ENCODE measurements at places on chromosomes 16 and 17.

DNA sequence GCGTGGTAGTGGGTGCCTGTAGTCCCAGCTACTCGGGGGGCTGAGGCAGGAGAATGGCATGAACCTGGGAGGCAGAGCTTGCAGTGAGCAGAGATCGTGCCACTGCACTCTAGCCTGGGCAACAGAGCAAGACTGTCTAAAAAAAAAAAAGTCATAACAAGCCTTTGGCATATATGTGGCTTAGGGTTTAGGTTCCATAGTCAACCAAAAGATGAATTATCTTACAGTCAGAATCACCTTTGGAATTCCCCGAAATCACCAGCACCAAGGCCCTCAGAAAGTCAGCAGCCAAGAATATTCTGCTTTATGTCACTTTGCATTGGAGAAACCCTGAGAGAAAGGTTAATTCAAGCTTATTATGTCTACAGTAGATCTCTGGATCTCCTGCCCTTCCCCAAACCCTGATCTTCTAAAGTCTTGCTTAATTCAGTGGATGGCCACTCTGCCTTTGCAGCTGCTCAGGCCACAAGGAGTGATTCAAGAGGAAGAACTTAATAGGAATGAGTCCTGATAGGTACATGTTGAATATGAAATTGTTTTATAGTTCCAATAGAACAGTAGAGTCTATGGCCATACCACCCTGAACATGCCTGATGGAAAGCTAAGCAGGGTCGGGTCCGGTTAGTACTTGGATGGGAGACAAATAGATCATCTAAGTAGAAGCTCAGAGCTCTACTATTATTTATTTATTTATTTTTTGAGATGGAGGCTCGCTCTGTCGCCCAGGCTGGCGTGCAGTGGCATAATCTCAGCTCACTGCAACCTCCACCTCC, 196.0 kb upstream of the CACNG5 start:
- no peak for DNase-seq

DNA sequence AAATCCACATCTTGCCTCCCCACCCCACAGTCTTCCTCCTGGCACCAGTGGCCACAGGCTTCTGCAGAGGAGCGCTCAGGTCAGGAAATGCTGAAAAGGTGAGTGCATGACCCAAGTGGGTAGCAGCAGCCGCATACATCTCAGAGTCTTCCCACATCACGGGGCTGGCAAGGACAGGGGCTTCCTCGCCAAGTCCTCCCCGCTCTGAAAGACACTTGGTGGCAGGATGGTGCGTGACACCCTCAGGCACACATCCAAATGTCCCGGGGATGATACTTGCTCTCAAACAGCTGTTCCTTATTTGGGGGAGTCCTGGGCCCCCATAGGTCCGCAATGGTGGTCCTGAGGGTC, 8.8 kb upstream of the SLC16A5 start:
- DNase-seq: no peak

DNA sequence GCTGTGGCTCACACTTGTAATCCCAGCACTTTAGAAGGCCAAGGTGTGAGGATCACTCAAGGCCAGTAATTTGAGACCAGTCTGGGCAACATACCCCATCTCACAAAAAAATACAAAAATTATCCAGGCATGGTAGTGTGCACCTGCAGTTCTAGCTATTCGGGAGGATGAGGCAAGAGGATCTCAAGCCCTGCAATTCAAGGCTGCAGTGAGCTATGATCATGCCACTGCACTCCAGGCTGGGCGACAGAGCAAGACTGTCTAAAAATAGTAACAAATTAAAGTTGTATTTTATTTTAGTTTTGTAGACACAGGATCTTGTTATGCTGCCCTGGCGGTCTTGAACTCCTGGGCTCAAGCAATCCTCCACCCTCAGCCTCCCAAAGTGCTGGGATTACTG, 18.2 kb downstream of the USP31 start:
- no peak for DNase-seq

- no peak for DNase-seq
Observed at GRCh38 chr17:36661688-36662087, 60.3 kb downstream of the MRM1 start.

DNA sequence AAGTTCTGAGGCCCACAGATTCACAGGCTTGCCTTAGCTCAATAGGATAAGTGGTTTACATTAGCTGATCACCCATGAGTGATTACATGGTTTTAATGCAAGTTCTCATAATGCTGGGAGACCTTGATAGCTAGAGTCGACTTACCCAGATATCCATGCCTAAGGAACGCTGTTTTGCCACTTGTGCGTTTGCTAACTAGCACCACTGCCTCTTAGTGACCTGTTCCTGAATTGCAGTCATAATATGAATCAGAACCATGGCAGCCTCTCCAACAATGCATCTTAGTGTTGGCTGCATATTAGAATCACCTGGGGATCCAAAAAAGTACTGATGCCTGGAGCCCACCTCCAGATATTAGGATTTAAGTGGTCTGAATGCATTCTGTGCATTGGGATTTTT, 251.1 kb upstream of the CDH5 start:
- DNase-seq: no peak

- DNase-seq: no peak
Observed at GRCh38 chr17:65446838-65447526, 114.5 kb downstream of the AXIN2 start.

- DNase-seq: peak; percentile 77
Observed at GRCh38 chr17:81487487-81488275, 24.9 kb downstream of the ACTG1 start.

DNA sequence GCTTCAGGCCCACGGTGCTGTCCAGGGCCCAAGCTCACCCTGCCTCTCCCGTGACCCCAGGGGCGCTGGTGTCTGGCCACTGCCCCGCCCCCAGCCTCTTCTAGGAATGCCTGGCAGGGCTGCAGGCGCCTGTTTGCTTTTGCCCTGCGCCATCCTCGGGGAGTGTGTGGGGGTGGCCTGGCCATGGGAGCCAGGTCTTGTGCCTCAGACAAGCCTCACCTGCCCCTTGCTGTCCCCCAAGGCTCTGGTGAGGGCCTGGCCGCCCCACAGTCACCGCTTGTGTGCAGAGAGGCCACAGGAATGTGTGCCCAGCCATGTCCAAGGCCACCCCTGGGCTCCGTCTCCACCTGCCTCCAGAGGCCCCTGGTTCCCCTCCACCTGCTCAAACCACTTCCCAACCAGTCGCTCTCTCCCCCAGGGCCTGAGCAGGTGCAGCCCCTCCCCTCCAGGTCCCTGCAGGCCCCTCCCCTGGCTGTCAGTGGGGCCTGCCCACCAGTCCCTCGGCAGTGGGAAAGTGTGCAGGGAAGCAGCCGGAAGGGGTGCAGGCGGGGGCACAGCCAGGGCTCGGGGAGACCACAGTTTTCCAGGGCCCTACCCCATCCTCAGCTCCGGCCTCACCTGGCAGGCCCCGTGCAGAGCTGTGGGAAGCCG, 841 bp upstream of the IGFALS start:
- no peak for DNase-seq

DNA sequence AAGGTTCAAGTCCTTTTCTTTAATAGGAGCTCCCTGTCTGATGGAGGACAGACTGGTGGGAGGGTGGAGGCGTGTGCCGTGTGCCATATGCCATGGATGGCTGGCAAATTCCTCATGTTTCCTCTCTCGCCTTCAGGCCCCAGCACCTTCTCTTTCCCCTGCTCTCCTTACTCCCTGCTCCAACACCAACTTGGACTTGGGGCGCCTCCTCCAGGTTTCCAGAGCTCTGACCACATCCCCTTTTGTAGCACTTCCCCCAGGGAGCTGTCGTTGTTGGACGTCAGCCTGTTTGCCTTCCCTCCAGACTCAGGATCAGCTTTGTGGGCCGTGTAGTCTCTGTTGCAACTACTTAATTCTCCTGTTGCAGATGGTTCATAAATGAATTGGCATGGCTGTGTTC, 30.7 kb downstream of the TMC7 start:
- DNase-seq: no peak

Measured in CD4-positive, alpha-beta T cell treated with Interleukin-6 at 100 ng/mL for 8 hours (primary cell).